ENCODE measurements at places on chromosomes 11 and 22. TPM values are rescaled to one million over a fixed set of nuclear protein-coding genes. Genes with fewer than 3 reads are reported as not detected.

The RIBC2 gene
- total RNA-seq = 16.7 TPM

The FAM180B gene
- total RNA-seq = not detected

The CAPN5 gene
- 4.5 TPM for total RNA-seq

The SLC22A8 gene
- total RNA-seq = not detected

The OLFML1 gene
- total RNA-seq = 4.2 TPM

- no peak overlapping the region for H3K4me3 ChIP-seq
- no peaks in the 10 kb centered on the region for H3K4me1 ChIP-seq
- no peak overlapping the region for H3K27ac ChIP-seq
Measured at GRCh38 chr11:120501440-120501839, 10.1 kb upstream of the GRIK4 start.

GRCh38 chr11:116261606-116262005, 511.2 kb downstream of the BUD13 start:
- H3K4me1 ChIP-seq = no peaks in the 10 kb centered on the region
- no peak overlapping the region for H3K4me3 ChIP-seq
- no peaks in the 10 kb centered on the region for H3K36me3 ChIP-seq

DNA sequence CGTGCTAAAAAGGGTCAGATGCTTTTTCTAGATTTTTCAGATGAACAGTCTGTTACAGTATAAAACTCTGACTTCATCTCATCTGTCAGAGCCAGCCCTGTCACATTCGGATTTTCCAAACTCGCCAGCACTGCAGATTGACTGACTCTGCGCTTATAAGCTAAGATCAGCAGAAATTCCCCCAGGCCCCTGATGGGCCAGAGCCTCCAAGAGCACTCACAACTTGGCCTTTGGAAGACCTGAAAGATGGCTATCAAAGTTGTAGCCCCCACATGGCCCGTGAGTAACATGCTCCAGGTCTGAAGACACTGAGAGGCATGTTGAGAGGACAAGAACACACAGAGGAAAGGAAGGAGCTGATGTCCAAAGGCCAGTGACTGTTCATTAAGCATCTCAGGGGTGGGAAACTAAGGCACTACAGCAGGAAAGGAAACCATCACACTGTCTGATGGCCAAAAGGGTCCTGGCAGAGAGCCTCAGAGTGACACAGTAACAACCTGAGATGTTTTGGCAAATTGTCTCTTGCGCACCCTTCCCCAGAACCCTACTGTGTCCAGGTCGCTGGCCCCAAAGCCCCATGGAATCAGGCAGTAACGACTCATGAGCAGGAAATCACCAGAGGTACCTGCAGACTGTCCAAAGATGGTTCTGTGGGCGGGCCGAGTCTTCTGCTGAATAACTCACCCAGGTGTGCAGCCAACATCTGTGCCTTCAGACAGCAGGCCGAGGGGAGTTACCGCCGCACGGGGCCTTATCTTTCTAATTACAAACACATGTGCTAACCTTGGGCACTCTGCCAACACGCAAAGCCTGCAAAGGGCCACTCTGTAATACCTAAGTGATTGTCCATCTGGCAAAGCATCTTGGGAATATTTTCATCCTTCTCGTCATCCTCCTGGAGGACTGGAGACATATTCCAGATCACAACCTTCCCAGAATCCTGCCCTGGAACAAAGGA, 23.6 kb downstream of the HIRA start:
- H3K4me3 ChIP-seq = no peak overlapping the region
- DNase-seq = no peak
- no peaks in the 10 kb centered on the region for H3K27me3 ChIP-seq
- H3K36me3 ChIP-seq = peaks cover 25% of the 10 kb centered on the region

- no peak for DNase-seq
- H3K4me3 ChIP-seq = no peak overlapping the region
- no peaks in the 10 kb centered on the region for H3K27me3 ChIP-seq
- H3K36me3 ChIP-seq = no peaks in the 10 kb centered on the region
Measured at GRCh38 chr11:99281331-99281730, 260.6 kb downstream of the CNTN5 start.

GRCh38 chr11:87265979-87266378, 228.2 kb downstream of the TMEM135 start:
- no peaks in the 10 kb centered on the region for H3K4me1 ChIP-seq
- DNase-seq = no peak
- no peaks in the 10 kb centered on the region for H3K36me3 ChIP-seq
- H3K4me3 ChIP-seq = no peak overlapping the region
- H3K27me3 ChIP-seq = no peaks in the 10 kb centered on the region

GRCh38 chr22:29625090-29625825, 21.8 kb downstream of the NF2 start:
- H3K27ac ChIP-seq = no peak overlapping the region
- H3K36me3 ChIP-seq = no peaks in the 10 kb centered on the region
- DNase-seq = peak; percentile 60
- H3K4me1 ChIP-seq = peaks cover 52% of the 10 kb centered on the region
- no peaks in the 10 kb centered on the region for H3K27me3 ChIP-seq

GRCh38 chr11:66543263-66544107, 2.4 kb downstream of the ZDHHC24 start:
- peaks cover 44% of the 10 kb centered on the region for H3K36me3 ChIP-seq
- peak overlapping the region; percentile 60 for H3K27ac ChIP-seq
- no peak overlapping the region for H3K4me3 ChIP-seq
- H3K27me3 ChIP-seq = no peaks in the 10 kb centered on the region
- peak; percentile 62 for DNase-seq

GRCh38 chr11:111878385-111878848, 548 bp downstream of the FDXACB1 start:
- DNase-seq = no peak
- peaks cover 6% of the 10 kb centered on the region for H3K4me1 ChIP-seq
- peak overlapping the region; percentile 96 for H3K27ac ChIP-seq

- no peak overlapping the region for H3K4me3 ChIP-seq
- peaks cover 54% of the 10 kb centered on the region for H3K4me1 ChIP-seq
- H3K27me3 ChIP-seq = no peaks in the 10 kb centered on the region
- peak overlapping the region; percentile 46 for H3K27ac ChIP-seq
- no peak for DNase-seq
Measured at GRCh38 chr11:78313181-78313795, 104.3 kb downstream of the GAB2 start.

- H3K36me3 ChIP-seq = no peaks in the 10 kb centered on the region
- H3K4me1 ChIP-seq = no peaks in the 10 kb centered on the region
- DNase-seq = no peak
- no peak overlapping the region for H3K27ac ChIP-seq
Measured at GRCh38 chr11:102940714-102941588, 14.6 kb downstream of the MMP13 start.

- H3K4me3 ChIP-seq = peak overlapping the region; percentile 81
- peaks cover 17% of the 10 kb centered on the region for H3K4me1 ChIP-seq
- peak overlapping the region; percentile 97 for H3K27ac ChIP-seq
- no peak for DNase-seq
- no peaks in the 10 kb centered on the region for H3K36me3 ChIP-seq
Measured at GRCh38 chr11:34915136-34916014, 804 bp downstream of the APIP start.

GRCh38 chr11:104841973-104842525, 56.2 kb downstream of the CASP12 start:
- no peaks in the 10 kb centered on the region for H3K4me1 ChIP-seq
- no peaks in the 10 kb centered on the region for H3K27me3 ChIP-seq
- H3K36me3 ChIP-seq = no peaks in the 10 kb centered on the region
- no peak overlapping the region for H3K27ac ChIP-seq
- DNase-seq = no peak

DNA sequence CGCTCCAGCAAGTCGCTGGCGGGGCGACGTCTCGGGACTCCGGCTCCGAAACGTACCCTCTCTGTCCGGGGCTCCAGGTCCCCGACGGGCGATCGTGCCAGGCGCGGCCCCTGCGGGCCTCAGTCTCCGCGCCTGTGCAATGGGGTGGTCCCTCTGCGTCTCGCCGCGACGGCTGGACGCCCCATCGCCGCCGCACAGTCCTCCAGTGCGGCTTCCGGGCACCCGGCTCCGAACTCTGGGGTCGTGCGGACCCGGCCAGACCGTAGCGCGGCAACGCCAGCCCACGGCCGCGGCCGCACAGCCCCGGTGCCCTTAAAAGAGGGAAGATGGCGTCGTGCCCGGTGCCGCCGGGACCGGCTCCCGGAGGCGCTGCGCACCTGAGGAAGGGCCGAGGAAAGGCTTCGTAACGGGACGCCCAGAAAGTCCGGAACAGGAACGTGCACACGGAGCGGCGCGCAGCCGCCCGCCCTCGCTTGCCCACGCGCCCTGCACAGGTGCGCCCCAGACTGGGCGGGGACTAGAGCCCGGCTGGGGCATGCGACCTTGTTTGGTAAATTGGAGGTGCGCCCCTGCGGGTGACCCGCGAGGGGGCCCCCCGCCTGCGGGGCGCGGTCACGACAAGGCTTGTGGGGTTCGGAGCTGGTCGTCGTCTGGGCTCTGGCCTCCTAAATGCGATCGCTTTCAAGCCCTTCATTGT, 525 bp downstream of the BIK start:
- DNase-seq = peak; percentile 91
- H3K36me3 ChIP-seq = no peaks in the 10 kb centered on the region

GRCh38 chr11:75706260-75706729, 11.3 kb upstream of the MOGAT2 start:
- DNase-seq = peak; percentile 81
- H3K27ac ChIP-seq = no peak overlapping the region
- H3K4me1 ChIP-seq = peaks cover 7% of the 10 kb centered on the region
- no peaks in the 10 kb centered on the region for H3K36me3 ChIP-seq
- H3K4me3 ChIP-seq = no peak overlapping the region

GRCh38 chr11:4071914-4072313, 22.7 kb upstream of the RRM1 start:
- no peaks in the 10 kb centered on the region for H3K27me3 ChIP-seq
- H3K4me1 ChIP-seq = peaks cover 11% of the 10 kb centered on the region
- H3K27ac ChIP-seq = no peak overlapping the region
- no peak overlapping the region for H3K4me3 ChIP-seq
- H3K36me3 ChIP-seq = no peaks in the 10 kb centered on the region
- DNase-seq = no peak

- peaks cover 22% of the 10 kb centered on the region for H3K4me1 ChIP-seq
- no peak overlapping the region for H3K27ac ChIP-seq
- DNase-seq = no peak
- no peaks in the 10 kb centered on the region for H3K27me3 ChIP-seq
- H3K36me3 ChIP-seq = no peaks in the 10 kb centered on the region
- no peak overlapping the region for H3K4me3 ChIP-seq
Measured at GRCh38 chr11:67411785-67412152, 3.7 kb upstream of the CARNS1 start.

DNA sequence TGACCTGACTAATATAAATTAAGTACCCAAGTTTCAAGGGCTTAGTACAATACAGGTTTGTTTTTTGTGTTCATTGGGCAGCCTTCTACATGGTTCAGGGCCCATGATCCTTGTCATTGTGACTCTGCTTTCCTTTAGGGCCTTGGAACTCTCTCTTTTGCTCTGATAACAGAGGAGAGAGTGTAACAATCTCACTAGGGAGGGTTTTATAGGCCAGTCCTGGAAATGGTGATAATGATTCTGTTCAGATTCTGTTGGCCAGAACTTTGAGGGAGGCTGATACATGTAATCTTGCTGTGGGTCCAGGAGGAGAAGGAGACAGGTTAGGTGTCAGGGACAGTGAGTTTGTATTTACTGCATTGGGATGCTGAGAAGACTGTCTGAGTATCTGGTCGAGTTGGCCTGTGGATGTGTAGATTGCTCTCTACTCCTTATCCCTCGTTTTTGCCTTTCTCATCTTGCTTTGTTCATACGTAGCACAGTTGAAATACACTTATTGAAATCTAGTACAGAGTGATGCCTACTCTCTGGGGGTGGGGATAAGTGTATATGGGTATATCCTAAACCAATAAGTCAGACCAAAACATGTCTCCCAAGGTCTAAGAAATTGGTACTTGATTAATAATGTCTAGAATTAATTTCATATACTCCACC, 37.5 kb upstream of the HEPHL1 start:
- no peak for DNase-seq
- no peak overlapping the region for H3K4me3 ChIP-seq
- H3K36me3 ChIP-seq = no peaks in the 10 kb centered on the region

GRCh38 chr11:64240435-64241240, at the start of gene FKBP2:
FKBP2 (plus strand) TSS chr11:64241095; CDS start chr11:64242388, 1,293 bp downstream.
- H3K4me1 ChIP-seq = peaks cover 74% of the 10 kb centered on the region
- H3K36me3 ChIP-seq = peaks cover 9% of the 10 kb centered on the region
- no peaks in the 10 kb centered on the region for H3K27me3 ChIP-seq
- H3K27ac ChIP-seq = peak within 1 kb of the TSS; percentile 99
- peak within 1 kb of the TSS; percentile 89 for H3K4me3 ChIP-seq
- peak; percentile 99 for DNase-seq

DNA sequence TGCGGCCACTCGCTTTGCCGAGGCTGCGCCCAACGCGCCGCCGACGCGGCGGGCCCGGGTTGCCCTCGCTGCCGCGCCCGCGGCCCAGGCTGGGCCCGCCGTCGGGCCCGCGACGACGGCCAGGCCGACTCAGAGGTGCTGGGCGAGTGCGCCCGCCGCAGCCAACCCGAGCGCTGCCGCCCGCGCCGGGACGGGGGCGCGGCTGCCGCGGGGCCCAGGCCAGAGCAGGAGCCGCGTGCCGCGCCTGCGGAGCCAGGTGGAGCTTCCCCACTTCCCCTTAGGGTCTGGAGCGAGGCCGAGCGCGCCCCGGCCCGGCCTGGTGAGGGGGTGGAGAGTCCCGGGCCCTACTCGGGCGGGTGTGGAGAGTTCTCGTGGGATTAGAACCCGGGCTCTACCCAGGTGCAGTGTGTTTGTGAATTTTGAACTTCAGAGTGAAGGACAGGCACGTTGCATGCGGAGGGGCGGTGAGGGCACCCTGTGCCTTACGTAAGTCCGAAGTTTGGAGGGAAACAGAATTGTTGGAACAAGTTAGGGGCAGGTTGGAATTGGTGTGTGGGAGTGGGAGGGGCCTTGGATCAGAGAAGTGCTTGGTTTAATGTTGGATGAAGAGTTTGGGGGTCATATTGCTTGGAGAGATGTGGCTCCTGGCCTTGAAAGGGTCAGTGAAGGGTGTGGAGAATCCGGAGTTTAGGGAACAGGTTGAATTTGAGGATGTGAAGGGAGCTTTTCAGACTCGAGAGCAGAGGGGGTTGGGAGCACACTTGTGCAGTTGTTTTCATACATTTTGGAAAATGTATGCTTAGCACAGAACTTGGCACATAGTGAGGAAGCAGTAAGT, 697 bp downstream of the RNF169 start:
- no peaks in the 10 kb centered on the region for H3K36me3 ChIP-seq
- peaks cover 35% of the 10 kb centered on the region for H3K4me1 ChIP-seq
- H3K4me3 ChIP-seq = peak overlapping the region; percentile 84
- DNase-seq = peak; percentile 63

GRCh38 chr22:47322854-47323253, 560.4 kb downstream of the TBC1D22A start:
- no peak overlapping the region for H3K4me3 ChIP-seq
- no peaks in the 10 kb centered on the region for H3K4me1 ChIP-seq
- no peaks in the 10 kb centered on the region for H3K27me3 ChIP-seq

DNA sequence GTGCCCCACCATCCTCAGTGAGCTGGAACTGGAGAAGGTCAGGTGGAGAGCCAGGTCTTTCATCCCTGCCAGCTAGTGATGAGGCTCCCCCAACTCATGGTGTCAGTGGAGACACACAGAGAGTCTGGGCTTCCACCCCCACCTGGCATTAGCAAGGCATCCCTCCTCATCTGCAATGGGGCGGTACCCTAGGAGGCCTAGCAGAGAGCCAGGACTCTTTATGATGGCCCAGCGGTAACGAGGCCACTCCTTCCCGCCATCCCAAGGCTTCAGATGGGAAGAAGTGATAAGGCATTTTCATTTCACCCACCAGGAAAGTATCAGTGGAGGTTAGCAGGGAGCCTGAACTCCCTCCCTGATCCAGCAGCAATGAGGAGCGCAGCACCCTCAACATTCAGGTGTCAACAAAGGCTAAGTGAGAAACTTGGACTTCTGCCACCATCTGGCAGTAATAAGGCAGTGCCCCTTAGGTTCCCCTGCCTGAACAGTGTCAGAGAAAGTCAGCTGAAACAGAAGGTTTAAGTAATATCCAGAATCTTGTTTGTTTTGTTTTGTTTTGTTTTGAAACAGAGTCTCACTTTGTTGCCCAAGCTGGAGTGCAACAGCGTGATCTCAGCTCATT, 40.5 kb upstream of the FBLN1 start:
- no peak for DNase-seq
- H3K4me3 ChIP-seq = no peak overlapping the region
- H3K27ac ChIP-seq = no peak overlapping the region
- no peaks in the 10 kb centered on the region for H3K4me1 ChIP-seq

All from upper lobe of left lung (tissue), 6 donors.